ENCODE measurements at places on chromosomes 3 and 15.

- no peak for DNase-seq
Measured at GRCh38 chr3:68088216-68088615, 433.8 kb upstream of the SUCLG2 start.

DNA sequence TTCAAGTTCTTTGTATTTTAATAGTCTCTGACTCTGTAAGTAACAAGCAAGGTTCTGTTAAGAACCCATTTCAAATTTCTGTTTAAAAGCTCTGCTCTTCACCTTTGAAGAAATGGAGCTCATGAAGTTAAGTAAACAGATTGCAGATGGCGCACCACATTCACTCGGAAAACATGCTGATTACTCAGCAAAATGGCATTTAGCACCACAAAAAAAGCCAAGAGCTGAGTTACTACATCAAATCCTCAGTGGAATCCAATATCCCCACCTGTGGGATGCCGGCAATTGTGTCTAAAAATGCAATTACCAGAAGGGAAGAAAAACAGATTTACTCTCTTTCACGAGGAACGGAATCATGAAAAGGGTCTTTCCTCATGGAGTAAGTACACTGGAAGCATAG lies 758.0 kb downstream of the NTRK3 start:
- no peak for DNase-seq

DNA sequence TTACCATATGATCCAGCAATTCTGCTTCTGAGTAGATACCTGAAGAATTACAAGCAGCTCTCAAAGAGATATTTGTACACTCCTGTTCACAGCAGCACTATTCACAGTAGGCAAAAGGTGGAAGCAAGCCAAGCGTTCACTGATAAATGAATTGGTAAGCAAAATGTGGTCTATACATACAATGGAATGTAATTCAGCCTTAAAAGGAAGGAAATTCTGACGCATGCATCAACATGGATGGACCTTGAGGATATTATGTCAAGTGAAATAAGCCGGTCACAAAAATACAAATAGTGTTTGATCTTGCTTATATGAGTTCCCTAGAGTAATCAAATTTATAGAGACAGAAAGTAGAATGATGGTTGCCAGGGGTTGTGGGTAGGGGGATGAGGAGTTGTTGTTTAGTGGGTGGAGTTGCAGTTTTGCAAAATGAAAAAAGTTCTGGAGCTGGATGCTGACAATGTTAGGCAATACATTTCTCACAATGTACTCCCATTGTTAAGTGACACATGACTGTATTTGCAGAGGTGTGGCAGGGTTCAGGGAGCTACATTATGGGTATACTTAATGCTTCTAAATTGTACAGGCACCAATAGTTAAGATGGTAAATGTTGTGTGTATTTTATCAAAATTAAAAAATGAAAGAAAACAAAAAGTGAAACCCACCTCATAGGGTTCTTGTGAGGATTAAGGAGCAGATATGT lies 26.7 kb downstream of the SLC6A1 start:
- no peak for DNase-seq

GRCh38 chr3:181886676-181887075 lies 175.0 kb downstream of the SOX2 start:
- no peak for DNase-seq

DNA sequence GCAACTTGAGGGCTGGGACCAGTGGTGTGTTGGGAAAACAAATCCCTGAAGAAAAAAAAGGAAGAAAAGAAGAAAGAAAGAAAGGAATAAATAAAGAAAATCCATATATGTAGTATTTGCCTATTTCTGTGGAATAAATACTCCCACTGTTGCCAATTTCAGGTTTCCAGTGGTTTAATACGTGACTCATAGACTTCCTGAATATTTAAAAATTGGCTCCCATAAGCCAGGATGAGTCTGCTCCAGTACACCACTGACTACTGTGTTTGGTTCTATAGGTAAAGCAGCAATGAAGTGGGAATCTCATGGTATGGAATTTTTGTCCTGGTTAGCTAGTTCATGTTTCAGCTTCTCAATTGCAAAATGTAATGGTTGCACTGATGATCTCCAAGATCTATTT lies 31.6 kb downstream of the PYDC2 start:
- DNase-seq = no peak

- peak; percentile 48 for DNase-seq
Measured at GRCh38 chr3:46406788-46407611, at the start of the genes CCR5AS and CCRL2. Gene CCR5AS, minus strand, starts transcription at chr3:46407066. Gene CCRL2, plus strand, starts transcription at chr3:46407259. Its CDS starts 821 bp downstream, at chr3:46408080.

DNA sequence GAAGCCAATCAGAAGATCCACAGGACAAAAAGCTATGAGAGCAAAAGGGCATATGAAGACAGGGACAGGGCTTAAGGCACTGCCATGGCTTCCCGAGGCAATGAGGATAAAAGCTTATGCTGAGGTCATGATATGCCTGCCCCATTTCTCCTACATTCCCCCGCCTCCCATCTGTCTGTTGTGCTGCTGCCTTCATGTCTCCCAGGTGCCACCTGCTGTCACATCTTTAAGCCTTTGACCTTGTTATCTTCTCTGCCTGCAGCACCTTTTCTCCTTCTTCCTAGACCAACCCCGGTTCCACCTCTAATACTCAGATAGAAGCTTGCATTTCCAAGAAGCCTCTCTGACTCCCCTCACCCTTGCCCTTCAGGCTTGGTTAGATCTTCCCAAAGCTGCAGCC lies 213.8 kb downstream of the ARRDC4 start:
- DNase-seq = no peak

DNA sequence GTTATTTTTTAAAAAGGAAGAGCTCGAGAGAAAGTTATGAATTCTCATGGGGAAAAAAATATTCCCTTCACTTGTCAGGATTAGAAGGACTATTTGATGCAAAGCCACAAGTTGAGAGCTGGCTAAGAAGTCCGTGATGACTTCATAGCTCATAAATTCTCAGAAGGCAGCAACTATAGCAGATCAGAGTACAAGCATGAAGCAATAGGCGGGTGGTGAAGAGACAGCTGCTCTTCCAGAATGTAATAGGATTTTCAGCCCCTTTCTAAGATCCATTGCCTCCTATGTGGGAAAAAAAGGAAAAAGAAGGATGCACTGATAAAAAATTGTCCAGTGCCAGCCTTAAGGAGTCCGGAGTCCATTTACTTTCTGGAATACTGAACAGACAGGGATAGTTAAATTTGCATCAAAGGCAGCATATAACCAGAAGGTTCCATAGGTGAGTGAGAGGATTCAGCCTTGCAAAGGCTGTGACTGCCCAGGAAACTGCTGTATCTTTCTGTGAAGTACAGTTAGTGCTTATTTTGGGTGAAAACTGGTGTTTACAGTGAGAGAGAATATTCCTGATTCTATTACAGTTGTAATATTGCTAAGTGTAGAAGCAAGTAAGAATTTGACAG lies 929.5 kb upstream of the ALCAM start:
- DNase-seq = peak; percentile 33

DNA sequence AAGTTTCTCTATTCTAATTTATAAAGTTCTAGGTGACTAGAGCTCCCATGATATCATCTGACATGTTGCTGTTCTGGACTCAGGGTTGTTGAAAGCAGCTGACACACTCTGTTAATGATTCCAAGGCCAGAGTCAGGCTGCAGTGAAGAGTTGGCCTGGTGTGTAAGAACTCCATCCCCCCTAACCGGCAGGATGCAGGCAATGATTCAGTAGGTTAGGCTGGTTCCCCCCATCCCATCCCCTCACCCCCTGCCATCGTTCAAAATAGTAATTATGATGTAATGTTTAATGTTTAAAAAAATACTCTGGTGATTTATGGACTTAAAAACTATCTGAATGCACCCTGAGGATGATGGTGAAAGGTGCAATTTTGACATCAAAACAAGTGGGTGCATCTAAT lies 4.6 kb upstream of the TRIM71 start:
- no peak for DNase-seq

- DNase-seq = no peak
Measured at GRCh38 chr15:29800491-29801366, 21.5 kb downstream of the TJP1 start.

DNA sequence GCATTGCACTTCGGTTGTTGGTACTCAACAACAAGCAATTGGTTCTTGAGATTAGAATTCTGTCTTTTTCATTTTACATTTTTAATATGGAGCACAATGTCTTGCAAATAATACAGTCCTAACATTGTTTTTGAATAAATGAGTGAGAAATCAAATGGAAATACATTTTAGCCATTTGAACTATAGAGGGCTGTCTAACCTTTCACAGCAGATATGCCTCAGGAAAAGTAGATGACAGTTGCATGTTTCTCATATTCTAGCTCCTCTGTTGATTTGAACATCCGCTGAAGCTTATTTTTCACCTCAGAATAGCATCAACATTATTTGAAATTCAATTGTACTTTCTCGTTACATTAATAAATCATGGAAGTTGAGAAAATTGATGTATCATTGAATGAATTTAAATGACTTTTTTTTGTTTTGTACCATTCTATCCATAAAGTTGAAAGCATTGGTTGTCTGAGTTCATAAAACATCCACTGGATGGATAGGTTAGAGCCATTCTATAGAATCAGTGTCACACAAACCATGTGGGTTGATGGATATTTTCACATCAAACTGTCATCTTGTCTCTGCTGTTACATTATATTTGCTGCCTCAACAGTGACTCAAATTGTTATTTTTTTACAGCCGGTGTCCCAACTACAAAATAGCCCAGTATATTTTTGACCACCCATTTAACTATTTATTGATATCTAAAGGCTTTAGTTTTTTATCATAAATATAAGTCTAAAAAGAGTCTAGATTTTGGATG lies 928.3 kb downstream of the NSUN3 start:
- no peak for DNase-seq

- no peak for DNase-seq
Measured at GRCh38 chr15:100259266-100259665, 82.5 kb downstream of the ADAMTS17 start.

- DNase-seq = no peak
Measured at GRCh38 chr3:183695569-183696364, 1.8 kb upstream of the YEATS2 start.

DNA sequence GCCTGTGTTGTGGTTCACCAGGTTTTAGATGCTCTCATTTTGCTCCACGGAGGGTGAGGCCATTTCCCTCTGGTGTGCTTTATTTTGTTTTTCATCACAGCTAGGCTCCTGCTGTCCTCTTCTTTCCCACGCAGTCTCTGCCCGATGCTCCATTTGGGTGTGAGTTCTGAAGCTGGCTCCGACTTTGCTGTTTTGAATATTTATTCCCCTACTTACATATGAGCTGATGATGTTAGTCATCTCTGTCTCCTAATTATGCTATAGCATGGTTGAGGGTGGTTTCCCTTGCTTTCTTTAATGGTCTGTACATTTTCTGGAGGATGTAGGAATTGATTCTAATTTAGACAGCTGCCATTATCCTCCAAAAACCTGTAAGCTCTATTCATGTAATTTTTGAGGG lies 168.1 kb upstream of the MYRIP start:
- DNase-seq = no peak

GRCh38 chr15:101346928-101347327 lies 51.9 kb upstream of the SNRPA1 start:
- no peak for DNase-seq

GRCh38 chr3:124572851-124573405 lies 157.3 kb upstream of the UMPS start:
- DNase-seq = no peak

- DNase-seq = no peak
Measured at GRCh38 chr3:86176445-86176784, 814.5 kb downstream of the VGLL3 start.

GRCh38 chr15:67843571-67844387 lies 3.9 kb upstream of the RNU6-1 start:
- DNase-seq = no peak

DNA sequence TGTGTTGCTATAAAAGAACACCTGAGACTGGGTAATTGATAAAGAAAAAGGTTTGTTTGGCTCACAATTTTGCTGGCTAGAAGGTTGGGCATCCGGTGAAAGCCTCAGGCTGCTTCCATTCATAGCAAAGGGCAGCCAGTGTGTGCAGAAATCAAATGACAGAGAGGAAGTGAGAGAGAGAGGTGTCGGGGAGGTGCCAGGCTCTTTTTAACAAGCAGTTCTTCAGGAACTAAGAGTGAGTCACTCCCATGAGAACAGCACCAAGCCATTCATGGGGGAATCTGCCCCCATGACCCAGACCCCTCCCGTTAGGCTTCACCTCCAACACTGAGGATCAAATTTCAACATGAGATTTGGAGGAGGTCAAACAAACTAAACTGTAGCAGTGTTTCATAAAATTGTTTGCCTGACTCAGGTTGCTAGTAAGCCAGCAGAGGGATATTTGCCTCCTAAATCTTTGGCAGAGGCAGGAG lies 4.5 kb upstream of the PARP15 start:
- no peak for DNase-seq

- DNase-seq = no peak
Measured at GRCh38 chr15:72368325-72368724, 7.5 kb downstream of the HEXA start.

DNA sequence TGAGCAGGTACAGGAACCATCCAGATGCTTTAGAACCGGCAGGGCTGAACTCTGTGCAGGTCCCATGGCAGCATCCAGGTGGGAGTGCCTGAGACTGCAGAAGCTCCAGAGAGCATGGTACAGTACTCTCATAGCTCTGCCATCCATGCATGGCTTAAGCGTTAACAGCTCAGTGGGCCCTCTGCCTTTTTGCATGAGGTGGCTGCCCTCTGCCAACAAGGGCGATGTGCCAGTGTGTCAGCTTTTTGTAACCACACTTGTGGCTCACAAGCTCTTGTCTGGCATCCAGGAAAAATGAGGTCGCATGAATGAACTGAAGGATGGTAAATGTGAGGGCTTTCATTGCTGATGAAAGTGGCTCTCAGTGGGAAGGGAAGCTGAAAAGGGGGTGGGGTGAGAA lies 950.1 kb downstream of the DIPK2A start:
- no peak for DNase-seq

- peak; percentile 31 for DNase-seq
Measured at GRCh38 chr3:122353215-122353614, 28.2 kb downstream of the CSTA start.

- DNase-seq = no peak
Measured at GRCh38 chr3:65979162-65979561, 59.6 kb downstream of the MAGI1 start.

DNA sequence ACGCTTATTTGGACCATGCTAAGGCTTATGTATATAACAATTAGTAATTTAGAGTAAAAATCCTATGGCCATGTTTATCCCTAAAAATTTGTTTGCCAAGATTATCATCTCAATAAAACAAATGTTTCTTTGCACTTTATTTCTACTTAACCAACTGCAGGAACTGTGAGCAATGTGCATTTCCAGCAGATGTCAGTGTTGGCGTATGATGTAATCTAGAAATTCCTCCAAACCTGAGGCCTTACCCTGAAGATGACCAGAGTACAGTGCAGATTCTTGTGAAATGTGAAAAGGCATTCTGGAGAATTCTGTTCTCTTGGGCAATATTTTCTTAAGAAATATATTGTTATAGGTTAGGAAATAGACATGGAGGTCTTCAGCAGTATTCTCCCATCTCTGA lies 205.9 kb downstream of the MBNL1 start:
- no peak for DNase-seq

GRCh38 chr3:69791106-69791505 lies 51.8 kb downstream of the MITF start:
- peak; percentile 35 for DNase-seq
